Prostate gland (tissue), 2 donors: ENCODE measurements at places on chromosomes 16 and 17. TPM values are rescaled to one million over a fixed set of nuclear protein-coding genes. Genes with fewer than 3 reads are reported as not detected.
A peak's percentile ranks its signal among the peaks of the same experiment; 100 is the strongest.

The NPIPB13 gene
- total RNA-seq = 5.8 TPM

The FAM83G gene
- total RNA-seq = 9.5 TPM

The ITGAL gene
- total RNA-seq = 12.7 TPM

DNA sequence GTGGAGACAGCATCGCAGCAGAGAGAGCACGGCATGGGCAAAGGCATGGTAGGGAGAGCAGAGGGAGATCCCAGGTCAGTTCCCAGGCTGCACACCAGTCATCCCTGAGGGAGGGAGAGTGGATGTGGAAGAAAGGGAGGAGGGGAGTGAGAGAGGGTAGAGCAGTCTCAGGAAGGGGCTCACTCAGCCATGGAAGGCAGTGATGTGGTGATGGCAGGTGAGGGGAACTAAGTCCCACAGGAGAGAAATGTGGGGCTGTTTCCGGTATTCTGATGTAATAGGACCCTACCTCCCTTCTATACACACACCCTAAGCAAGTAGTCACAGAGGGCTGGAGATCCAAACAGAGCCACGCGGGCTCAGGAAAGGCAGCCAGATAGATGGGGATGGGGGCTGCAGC is 500.3 kb upstream of the CDH11 start:
- H3K4me3 ChIP-seq = no peak overlapping the region
- H3K36me3 ChIP-seq = no peaks in the 10 kb centered on the region
- no peak overlapping the region for H3K27ac ChIP-seq
- H3K27me3 ChIP-seq = no peaks in the 10 kb centered on the region
- no peaks in the 10 kb centered on the region for H3K4me1 ChIP-seq
- no peak for DNase-seq

DNA sequence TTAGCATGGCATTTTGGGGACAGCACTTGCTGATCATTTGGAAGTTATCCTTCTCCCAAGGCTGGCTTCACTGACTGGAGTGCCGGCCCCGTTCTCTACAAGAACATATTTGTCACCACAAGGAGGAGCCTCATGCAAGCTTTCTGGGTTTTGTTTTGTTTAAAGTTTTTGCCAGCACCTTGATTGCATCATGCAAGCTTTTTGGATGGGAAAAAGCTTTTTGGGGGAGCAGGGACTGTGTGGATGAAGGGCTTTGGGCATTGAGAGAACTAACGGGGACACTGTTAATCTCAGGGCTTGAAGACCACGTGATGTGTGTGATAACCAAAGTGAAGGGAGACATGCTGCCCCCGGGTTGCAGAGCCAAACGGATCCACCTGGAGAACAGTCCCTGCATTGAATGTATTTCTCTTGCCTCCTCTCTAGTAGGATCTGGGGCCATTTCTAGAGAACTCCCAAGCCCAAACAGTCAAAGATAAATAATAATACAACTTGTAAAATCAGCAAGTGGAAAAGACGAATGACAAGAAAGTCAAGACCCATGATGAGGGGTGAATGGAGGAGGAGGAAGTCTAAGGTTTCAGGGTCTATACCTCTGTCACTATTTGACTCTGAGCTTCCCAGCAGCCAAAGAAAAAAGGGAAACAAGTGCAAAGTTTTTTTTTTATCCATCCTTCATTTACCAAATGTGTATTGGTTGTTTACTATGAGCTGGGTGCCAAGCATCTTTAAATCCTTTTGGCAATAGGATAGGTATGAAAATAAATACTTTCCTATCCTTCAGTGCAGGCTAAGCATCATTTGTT is 17.2 kb downstream of the TMEM114 start:
- H3K36me3 ChIP-seq = no peaks in the 10 kb centered on the region
- no peak overlapping the region for H3K27ac ChIP-seq
- H3K27me3 ChIP-seq = no peaks in the 10 kb centered on the region
- H3K4me3 ChIP-seq = no peak overlapping the region

DNA sequence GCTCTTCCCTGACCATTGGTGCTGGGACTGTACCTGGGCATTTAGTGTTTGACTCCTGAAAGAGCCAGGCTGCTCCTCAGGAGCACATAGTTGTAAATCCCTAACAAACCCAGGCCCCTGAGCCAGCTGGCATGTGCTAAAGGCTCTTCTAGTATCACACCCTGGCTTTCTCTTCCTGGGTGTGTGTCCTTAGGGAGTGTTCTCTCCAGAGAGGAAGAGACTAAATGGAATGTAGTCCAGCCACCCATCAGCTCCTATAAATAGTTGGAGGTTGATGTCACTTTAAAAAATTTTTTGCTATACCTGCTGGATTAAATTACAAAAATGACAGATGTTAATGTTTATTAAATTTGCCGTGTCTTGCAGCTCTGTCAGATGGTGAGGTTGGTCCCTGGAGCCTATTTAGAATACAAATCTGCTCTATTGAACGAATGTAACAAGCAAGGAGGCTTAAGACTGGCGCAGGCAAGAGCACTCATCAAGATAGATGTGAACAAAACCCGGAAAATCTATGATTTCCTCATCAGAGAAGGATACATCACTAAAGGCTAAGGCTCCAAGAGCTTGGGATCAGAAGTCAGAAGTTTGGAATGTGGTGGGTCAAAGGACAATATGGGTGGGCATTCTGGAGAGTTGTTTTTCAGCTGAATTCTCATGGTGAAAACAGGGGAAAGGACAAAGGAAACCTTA is 13.1 kb upstream of the DUSP14 start:
- peak overlapping the region; percentile 38 for H3K27ac ChIP-seq
- H3K4me3 ChIP-seq = no peak overlapping the region
- no peaks in the 10 kb centered on the region for H3K36me3 ChIP-seq

DNA sequence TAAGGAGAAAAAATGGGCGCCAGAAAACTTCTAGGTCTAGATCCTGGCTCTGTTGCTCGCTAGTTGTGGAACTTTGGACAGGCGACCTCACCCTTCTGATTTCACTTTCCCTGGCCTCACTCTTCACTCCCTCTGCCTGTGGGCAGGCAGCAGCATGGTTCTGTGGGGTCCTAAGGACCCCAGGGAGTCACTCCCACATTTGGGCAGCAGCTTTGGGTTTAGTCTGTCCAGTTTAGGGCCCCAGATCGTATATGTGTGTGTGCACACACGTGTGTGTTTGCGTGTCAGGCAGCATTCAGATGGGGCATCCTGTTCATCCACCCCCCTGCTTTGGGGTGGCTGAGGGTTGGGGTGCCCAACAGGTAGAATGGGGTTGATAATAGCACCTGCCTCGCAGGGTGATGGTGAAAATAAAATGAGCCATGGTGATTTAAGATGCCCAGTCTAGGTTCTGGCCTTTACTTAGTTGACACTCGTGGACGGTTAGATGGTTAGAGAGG is 102.2 kb downstream of the RAB11FIP4 start:
- H3K27me3 ChIP-seq = no peaks in the 10 kb centered on the region
- H3K4me1 ChIP-seq = no peaks in the 10 kb centered on the region
- DNase-seq = no peak

DNA sequence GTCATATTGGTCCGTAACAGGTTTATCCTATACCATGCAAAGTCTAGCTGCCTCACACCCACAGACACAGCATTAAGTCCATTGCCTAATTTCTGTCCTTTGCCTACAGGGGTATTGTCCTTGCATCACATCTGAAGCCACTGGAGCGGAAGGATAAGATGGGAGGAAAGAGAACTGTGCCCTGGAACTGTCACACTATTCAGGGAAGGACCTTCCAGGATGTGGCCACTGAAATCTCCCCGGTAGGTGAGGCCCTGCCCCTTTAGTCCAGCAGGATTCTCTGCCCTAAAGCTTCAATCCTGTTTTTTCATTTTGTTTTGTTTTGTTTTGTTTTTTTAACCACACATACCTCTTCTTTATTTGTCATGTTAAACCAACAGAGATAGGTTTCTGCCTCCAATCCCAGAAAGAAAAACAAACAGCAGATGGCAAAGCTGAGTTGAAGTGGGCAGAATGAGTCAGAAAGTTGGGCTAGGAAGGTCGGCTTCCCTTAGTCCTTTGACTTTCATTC is 2.2 kb upstream of the EFTUD2 start:
- DNase-seq = no peak
- no peak overlapping the region for H3K27ac ChIP-seq
- no peaks in the 10 kb centered on the region for H3K27me3 ChIP-seq
- no peaks in the 10 kb centered on the region for H3K36me3 ChIP-seq

GRCh38 chr17:63463771-63464170 is 13.1 kb upstream of the ACE start:
- H3K4me1 ChIP-seq = no peaks in the 10 kb centered on the region
- H3K27ac ChIP-seq = no peak overlapping the region
- no peak for DNase-seq
- H3K4me3 ChIP-seq = no peak overlapping the region
